HCT116 (cell line): ENCODE measurements at places on chromosomes 4 and X.

- no peak for DNase-seq
- H3K36me3 ChIP-seq: no peaks in the 10 kb centered on the region
- no peak overlapping the region for H3K4me3 ChIP-seq
- H3K4me1 ChIP-seq: no peaks in the 10 kb centered on the region
- H3K27ac ChIP-seq: no peak overlapping the region
- H3K27me3 ChIP-seq: no peaks in the 10 kb centered on the region
These were observed 390.8 kb downstream of the ADGRL3 start for GRCh38 chr4:61590881-61591280.

DNA sequence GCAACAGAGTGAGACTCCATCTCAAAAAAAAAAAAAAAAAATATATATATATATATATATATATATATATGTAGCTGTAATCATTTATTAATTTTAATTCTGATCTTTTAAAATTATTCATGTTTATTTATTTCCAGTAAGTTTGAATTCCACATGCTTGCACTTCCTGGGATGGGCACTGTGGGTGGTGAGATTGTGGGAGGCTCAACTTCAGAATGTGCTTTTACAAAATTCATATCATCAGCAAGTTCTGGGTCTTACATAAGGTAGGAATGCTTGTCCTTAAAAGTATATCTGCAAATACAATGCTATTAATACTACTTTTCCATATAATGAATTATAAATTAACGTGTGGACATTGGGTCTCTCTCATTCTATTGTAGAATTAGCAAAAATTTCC, 156.5 kb downstream of the EMCN start:
- H3K36me3 ChIP-seq: no peaks in the 10 kb centered on the region
- no peaks in the 10 kb centered on the region for H3K4me1 ChIP-seq

DNA sequence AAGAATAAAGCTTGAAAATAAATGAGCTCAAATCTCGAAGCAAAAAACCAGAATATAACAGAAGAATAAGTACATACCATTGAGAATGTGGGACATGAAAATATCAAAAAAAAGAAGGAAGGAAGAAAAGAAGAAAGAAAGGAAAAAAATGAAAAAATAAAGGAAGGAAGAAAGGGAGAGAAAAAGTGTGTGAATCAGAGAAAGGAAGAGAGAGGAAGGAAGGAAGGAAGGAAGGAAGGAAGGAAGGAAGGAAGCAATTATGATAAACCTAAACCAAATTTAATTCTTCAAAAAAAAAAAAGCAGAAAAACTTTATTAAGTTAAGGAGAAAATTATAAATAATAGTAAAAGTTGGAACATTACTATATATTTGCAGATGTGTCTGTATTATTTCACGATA, 949.8 kb downstream of the NLGN4X start:
- H3K36me3 ChIP-seq: no peaks in the 10 kb centered on the region
- DNase-seq: no peak
- no peaks in the 10 kb centered on the region for H3K4me1 ChIP-seq
- no peak overlapping the region for H3K27ac ChIP-seq
- H3K27me3 ChIP-seq: no peaks in the 10 kb centered on the region

- H3K36me3 ChIP-seq: no peaks in the 10 kb centered on the region
- no peaks in the 10 kb centered on the region for H3K4me1 ChIP-seq
- no peaks in the 10 kb centered on the region for H3K27me3 ChIP-seq
- H3K4me3 ChIP-seq: no peak overlapping the region
- no peak for DNase-seq
- no peak overlapping the region for H3K27ac ChIP-seq
These were observed 10.6 kb upstream of the PYURF start for GRCh38 chr4:88533937-88534750.

- H3K27ac ChIP-seq: peak overlapping the region; percentile 38; the same call in 1 of the 2 replicates
- DNase-seq: no peak
- peaks cover 5% of the 10 kb centered on the region; the same call in 1 of the 2 replicates for H3K4me1 ChIP-seq
- H3K27me3 ChIP-seq: no peaks in the 10 kb centered on the region
These were observed 2.5 kb upstream of the BRWD3 start for GRCh38 chrX:80812176-80812575.

GRCh38 chr4:152021788-152022438, 261.1 kb upstream of the GATB start:
- no peaks in the 10 kb centered on the region for H3K4me1 ChIP-seq
- H3K4me3 ChIP-seq: no peak overlapping the region
- H3K27me3 ChIP-seq: no peaks in the 10 kb centered on the region
- H3K36me3 ChIP-seq: no peaks in the 10 kb centered on the region
- DNase-seq: no peak
- H3K27ac ChIP-seq: no peak overlapping the region
